ENCODE measurements at places on chromosomes 13 and 19. TPM values are rescaled to one million over a fixed set of nuclear protein-coding genes. Genes with fewer than 3 reads are reported as not detected.

GRCh38 chr19:23283925-23284324 lies 33.7 kb upstream of the ZNF724 start:
- DNase-seq, result no peak

DNA sequence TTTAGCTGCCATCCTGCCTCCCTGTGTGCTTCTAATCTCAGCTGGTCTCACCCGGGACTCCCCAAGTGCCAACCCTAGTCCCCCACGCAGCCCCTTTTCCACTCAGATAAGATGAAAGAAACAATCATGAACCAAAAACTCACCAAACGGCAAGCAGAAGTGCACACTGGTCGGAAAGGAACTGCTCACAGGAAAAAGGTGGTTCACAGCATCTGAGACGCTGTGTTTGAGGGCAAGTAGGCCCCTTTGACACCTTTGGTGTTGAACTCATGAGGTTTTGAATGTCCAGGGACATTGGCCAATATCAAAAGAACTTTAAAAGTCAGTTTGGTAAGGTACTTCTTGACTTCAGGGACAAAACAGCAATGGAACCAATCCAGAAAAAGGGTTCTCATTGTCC lies 20.4 kb upstream of the ACOD1 start:
- DNase-seq, result no peak

Gene CBLC
- total RNA-seq, result not detected

- peak; percentile 35 for DNase-seq
Measured at GRCh38 chr13:48653472-48653939, at the start of gene CYSLTR2. Gene CYSLTR2 (plus strand): TSS chr13:48653929. CDS start chr13:48706818, 52,889 bp downstream.

- DNase-seq, result no peak
Measured at GRCh38 chr13:94128430-94128829, 351.1 kb downstream of the DCT start.

Gene ATP1A3
- 0.72 TPM for total RNA-seq

DNA sequence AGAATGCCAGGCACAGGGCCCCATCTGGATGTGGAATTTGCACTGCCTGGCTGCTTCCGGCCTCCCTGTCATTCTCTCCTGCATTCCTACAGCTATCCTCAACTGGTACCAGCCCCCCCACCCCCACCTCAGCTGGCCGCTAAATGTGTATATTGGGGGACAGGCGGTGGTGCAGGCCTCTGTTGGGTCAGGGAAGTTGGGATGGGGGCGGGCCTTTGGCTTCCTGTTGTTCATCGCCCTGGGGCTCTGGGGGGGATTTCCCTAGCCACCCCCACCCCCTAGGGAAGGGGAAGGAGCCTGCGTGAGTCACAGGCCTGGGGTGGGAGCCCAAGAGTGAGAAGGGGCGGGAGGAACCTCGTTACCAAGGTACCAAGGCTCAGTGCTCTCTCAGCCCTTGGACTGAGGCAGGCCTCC lies 10.6 kb downstream of the POU2F2 start:
- DNase-seq, result peak; percentile 52

Gene CEACAM16
- not detected for total RNA-seq

GRCh38 chr19:2775556-2776430 lies 7.3 kb downstream of the SGTA start:
- no peak for DNase-seq

DNA sequence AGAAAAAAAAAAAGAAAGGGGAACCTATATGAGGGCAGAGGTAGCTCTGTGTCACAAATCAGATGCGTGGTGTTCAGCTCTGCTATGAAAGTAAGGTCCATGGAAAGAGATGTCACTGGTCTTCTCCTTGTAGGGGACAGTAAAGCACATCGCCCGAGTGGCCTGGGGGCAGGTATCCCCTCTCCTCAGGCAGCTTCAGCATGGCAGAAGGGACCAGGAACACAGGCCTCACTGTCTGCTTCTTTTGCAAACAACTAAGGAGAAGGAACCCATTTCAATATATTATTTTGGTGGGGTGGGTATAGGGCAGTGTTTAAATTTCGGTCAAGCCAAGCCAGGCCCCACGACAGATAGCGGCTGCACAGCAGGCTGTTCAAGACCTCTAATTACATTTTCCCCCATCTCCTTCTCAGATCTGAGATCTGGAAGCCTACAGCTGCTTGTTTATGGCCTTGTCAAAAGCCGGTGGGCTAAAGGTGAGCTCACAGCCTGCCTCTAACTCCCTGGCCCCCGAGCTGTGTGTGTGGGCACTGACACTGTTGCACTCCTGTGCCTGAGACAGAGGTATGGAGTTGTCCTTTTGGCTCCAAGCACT lies 72.8 kb downstream of the HSPH1 start:
- DNase-seq, result no peak

- DNase-seq, result no peak
Measured at GRCh38 chr13:112605531-112605990, 17.6 kb upstream of the TUBGCP3 start.

Gene OR10H1
- not detected for total RNA-seq

DNA sequence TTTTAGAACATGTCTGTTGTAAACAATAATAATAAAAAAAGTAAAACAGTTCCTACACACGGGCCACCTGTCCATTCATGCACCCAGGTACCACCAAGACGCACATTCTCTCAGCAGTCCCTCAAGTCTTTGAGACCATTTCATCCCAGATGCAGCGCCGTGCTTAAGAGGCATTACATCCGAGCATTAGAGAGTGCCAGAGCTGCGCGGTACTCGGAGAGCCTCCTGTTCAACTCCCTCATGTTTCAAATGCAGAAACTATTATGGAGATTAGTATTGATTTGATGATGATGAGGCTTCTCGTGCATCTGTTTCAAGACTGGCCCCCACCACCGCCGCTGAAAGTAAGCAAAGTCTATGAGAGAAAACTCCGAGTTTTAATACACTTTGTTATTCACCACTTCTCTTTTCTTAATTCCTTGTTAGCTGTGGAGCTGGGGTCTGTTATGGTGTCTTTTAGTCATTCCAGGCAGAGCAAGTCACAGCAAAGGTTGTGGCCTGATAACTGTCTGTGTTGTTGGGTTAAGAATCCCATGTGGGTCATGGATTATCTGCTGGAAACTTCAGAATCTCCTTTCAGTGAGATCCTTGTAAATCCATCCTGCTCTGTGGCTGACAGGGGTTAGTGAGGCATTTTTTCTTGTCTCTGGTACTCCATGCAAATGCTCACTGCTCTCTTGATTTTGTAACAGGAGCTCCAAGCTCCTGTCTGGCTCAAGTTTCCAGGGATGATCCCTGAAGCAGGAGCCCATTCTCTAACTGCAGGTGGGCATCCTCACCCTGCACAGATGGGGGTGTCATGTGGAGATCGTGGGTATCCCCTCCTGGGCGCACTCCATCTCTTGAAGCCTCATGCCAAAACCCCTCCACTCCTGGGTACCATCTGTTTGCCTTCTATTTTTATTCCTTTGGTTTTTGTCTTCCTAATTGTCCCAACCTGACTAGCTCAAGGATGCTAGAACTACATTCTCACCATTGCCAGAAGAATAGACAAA lies 74.9 kb upstream of the MTIF3 start:
- no peak for DNase-seq

Gene MCEMP1
- 0.48 TPM for total RNA-seq

Gene CEACAM3
- total RNA-seq, result not detected

- no peak for DNase-seq
Measured at GRCh38 chr19:15810335-15810734, 5.1 kb downstream of the OR10H1 start.

- no peak for DNase-seq
Measured at GRCh38 chr19:29521291-29522075, 4.3 kb upstream of the VSTM2B start.

DNA sequence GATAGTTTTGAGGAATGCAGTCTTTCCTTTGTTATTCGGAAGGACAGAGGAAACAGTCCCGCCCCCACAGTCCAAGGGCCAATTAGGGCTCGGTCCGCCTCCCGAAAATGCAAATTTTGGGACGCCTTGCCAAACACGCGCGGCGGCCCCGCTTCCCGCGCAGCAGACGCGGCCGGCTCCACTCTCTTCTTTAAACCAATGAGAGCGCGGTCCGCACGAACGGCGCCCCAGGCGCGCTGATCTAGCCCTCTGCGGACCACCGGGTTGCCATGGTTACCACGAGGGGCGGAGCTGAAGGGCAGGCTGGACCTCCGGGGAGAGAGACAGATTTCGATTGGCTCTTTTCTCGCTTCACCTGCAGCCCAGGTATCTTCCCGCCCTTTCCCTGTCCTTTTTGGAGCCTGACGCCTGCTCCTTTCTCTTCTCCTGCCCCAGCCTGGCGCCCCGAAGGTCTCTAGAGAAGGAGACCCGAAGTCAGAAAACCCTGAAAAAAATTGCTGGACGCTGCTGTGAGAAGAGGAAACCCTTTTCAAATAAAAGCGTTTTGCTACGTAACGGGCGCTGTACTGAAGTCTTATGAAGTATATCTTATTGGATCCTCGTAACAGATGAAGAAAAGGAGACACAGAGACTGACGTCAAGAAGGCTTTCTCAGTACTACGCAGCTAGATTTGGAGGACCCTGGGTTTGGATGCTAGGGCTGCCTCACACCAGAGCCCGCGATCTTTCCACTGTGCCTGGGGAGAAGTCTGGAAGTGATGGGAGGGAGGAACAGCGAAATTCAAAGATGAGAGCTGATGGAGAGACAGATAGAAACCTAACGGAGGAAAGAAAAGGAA lies 2.0 kb downstream of the PTH2 start:
- DNase-seq, result no peak

Gene ZNF723
- not detected for total RNA-seq

Gene OBI1
- 20.0 TPM for total RNA-seq

DNA sequence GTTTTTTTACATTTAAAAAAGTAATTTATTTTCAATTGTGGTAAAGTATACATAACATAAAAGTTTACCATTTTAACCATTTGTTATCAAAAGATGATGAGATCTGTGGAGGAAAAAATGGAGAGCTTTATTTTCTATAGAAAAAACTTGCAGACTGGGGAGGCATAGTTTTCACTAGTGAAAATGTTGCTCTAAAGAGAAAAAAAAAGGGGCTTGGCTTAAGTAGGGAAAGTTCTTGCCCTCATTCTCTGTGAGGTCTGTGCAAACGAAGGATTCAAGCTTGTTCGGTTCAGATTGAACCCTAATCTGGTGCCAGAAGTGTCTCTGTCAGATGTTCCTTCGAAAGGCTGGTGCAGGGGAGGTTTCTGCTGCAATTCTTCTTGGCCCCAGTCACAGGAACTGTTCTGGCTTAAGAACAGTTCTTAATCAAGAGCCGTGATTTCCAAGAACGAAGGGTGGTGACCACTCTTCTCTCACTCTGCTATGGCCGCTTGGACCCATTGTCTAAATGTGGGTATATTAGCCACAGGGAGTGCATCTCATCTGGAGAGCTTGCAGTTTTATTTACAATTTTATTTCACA lies 42.1 kb downstream of the PCCA start:
- DNase-seq, result no peak

- peak; percentile 4 for DNase-seq
Measured at GRCh38 chr19:11242864-11243797, 3.7 kb downstream of the ANGPTL8 start.

DNA sequence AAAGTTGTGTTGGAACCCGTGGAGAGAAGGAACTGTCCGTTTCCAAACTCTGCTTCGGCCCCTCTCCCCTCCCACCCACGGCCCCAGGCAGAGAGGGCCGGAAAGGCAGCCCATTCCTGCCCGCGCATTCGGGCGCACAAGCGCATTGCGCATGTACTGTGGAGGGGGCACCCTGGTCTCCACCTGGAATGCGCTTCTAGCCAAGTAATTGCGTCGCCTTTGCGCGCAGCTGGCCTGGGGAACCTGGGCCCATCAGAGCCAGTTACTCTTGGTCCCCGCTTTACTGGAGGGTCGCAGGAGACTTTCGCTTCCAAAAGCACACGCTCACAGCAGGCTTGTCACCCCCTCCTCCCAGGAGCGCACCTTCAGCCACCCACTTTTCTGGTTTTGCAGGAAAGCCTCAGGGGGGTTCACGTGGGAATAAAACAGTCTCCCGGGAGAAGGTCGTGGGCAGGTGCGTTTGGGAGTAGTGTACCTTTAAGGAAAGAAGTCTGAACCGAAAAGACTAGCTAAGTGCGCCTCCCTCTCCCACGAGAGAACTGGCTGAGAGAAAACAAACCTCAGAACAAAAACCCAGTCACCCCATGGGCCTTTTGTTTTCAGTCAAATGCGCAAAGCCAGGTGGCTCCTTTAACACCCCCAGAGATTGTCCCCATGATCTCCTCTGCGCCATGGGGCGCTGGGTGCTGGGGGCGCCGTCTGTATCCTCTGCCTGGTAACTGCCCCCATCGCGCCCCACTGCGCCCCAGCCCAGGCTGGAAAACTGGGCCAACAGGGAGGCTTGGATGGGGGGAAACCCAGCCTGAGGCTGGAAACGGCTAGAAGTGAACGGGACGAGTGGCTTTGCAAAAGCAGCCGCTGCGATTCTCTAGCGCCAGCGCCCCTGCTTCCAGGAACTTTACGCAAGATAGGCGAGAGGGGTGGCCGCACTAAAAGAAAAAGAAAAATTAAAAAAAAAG lies 28.5 kb downstream of the GSX1 start:
- DNase-seq, result no peak

DNA sequence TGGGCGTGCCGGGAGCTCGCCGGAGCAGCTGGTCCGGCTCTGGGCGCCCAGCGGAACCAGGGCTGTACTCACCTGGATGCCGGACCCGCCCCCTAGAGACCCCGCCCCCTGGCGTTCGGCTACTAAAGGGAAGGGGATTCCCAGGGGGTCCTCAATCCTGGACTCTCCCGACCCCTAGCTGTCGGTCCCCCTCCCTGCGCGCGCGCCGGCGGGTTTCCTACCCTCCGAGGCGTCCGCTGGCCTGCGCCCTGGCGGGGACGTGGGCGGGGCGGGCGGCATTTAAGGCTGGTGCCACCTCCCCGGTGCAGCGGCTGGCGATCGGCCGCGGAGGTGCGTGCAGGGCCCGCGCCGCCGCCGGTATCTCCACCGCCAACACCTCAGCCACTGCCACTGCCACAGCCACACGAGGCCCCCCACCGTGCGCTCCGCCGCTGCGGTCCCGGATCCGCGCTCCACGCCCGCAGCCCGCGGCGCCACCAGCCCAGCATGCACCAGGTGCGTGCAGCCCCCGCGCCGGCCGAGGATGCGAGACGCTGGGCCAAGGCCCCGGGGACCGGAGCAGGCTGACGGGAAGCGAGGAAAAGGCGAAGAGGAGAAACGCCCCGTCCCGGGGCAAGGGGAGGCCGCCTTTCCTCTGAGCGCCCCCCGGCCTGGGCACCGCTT lies at the start of gene ATP12A:
TSS of gene ATP12A (plus strand) at position 151 of the 663 bp plus-strand sequence. CDS start at position 487, 336 bp downstream.
- DNase-seq, result no peak

GRCh38 chr19:6340493-6341201 lies 7.2 kb upstream of the ACER1 start:
- no peak for DNase-seq

- DNase-seq, result no peak
Measured at GRCh38 chr13:34243403-34243802, 425.5 kb downstream of the RFC3 start.

GRCh38 chr13:58704953-58705352 lies 1073.4 kb downstream of the PCDH17 start:
- DNase-seq, result no peak

- no peak for DNase-seq
Measured at GRCh38 chr19:6242677-6243076, 37.1 kb downstream of the MLLT1 start.

GRCh38 chr19:43784241-43784980 lies 3.6 kb upstream of the KCNN4 start:
- DNase-seq, result no peak

Gene CGB2
- not detected for total RNA-seq

- no peak for DNase-seq
Measured at GRCh38 chr13:60627071-60627686, 230.2 kb downstream of the TDRD3 start.
